Prostate gland (tissue), 2 donors: ENCODE measurements at places on chromosomes 7 and 10. TPM values are rescaled to one million over a fixed set of nuclear protein-coding genes. Genes with fewer than 3 reads are reported as not detected.
A peak's percentile ranks its signal among the peaks of the same experiment; 100 is the strongest.

DNA sequence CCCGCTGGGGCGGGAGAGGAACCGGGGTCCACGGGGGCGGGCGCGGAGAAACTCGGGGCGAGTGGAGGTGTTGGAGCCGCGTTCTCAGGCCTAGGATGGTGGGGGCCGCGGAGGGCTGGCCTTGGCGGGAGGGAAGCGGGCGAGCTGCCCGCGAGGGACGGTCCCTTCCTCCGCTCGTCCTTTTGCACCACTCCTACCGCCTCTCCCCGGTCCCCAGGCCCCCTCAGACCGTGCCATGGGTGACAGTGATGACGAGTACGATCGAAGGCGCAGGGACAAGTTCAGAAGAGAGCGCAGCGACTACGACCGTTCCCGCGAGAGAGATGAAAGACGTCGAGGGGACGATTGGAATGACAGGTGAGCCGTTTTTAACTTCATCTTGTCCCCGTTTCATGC is 451 bp downstream of the SRRT start:
- H3K27me3 ChIP-seq = no peaks in the 10 kb centered on the region
- H3K4me3 ChIP-seq = peak overlapping the region; percentile 79
- no peak for DNase-seq
- H3K4me1 ChIP-seq = peaks cover 14% of the 10 kb centered on the region
- H3K36me3 ChIP-seq = peaks cover 10% of the 10 kb centered on the region

DNA sequence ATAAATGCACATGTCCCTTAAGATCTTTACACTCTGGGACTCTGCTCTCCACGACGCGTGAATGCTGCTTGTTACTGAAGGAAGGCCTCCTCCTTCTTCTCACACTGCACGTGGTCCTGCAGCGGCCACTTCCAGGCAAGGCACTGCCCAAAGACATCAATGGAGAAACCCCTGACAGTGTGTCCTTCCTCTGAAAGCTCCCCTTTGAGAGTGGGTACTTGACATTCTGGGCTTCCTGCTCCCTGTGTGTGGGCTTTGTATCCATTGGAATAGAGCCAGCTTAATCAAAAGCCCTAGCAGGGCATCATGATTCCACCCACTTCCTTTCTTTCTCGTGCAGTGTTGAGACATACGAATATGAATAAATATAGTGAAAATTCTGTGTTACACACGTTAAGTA is 69.7 kb upstream of the STK17A start:
- H3K4me1 ChIP-seq = no peaks in the 10 kb centered on the region
- no peak overlapping the region for H3K27ac ChIP-seq
- no peaks in the 10 kb centered on the region for H3K36me3 ChIP-seq
- no peak overlapping the region for H3K4me3 ChIP-seq
- no peak for DNase-seq

DNA sequence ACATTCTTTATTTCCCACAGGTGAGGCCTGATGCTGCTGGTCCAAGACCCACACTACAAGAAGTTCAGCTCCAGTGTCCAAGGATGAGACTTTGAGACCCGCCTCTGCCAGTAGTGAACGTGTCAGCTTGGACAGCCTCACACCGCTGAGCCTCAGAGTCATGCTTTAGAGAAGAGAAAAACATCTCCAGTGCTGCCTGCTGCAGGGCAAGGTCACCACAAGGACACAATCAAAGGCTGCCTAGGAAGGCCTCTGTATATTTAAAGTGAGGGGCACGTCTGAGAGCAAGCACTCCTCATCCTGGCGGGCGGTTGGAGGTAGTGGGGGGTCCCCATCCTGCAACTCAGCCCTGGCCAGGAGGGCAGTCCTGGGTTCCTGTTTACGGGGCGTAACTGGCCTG is 19.3 kb downstream of the FGFR2 start:
- H3K4me3 ChIP-seq = no peak overlapping the region
- no peaks in the 10 kb centered on the region for H3K27me3 ChIP-seq
- no peak for DNase-seq
- peak overlapping the region; percentile 14 for H3K27ac ChIP-seq

DNA sequence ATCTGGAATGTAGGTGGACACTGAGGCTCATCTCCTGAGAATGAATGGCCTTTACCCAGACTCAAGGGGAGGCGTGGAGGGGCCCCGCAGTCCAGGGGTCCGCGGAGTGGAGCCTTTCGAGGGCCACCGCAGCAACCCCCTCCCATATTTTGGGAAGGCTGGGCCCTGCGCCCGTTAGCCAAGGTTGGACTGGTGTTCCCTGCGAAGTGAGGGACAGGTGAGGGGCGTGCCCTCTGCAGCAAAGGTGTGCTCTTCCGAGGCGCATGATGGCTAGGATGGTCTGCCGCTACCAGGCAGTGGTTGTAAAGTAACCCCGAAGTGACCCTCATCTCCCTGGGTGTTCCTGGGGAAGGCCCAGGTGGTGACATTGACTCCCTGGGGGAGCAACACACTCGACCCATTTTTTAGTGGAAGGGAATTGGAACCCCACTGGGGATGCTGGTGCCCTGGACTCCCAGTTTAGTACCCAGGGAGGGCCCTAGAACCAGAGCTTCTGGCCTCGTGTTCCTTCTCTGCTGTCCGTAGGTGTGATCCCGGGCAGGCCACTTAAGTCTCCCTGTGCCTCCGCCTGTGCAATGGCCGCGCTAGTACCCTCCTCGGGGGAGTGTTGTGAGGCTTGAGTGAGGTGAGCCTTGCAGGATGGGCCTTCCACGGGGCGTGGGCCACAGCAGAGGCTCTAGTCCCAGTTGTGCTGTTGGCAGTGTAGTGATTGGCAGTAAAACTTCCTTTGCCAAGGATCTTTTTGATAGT is 779 bp downstream of the FAM241B start:
- H3K4me3 ChIP-seq = peak overlapping the region; percentile 65
- DNase-seq = no peak
- H3K27me3 ChIP-seq = no peaks in the 10 kb centered on the region

- no peaks in the 10 kb centered on the region for H3K36me3 ChIP-seq
- no peaks in the 10 kb centered on the region for H3K4me1 ChIP-seq
- H3K27me3 ChIP-seq = no peaks in the 10 kb centered on the region
- H3K4me3 ChIP-seq = no peak overlapping the region
- no peak overlapping the region for H3K27ac ChIP-seq
These were observed 49.7 kb downstream of the DNAJC12 start for GRCh38 chr10:67788028-67788886.

GRCh38 chr7:29853789-29854188 is 47.5 kb downstream of the WIPF3 start:
- no peak overlapping the region for H3K4me3 ChIP-seq
- no peak for DNase-seq
- H3K27me3 ChIP-seq = peaks cover 2% of the 10 kb centered on the region
- H3K36me3 ChIP-seq = no peaks in the 10 kb centered on the region
- no peak overlapping the region for H3K27ac ChIP-seq

- no peaks in the 10 kb centered on the region for H3K36me3 ChIP-seq
- H3K27me3 ChIP-seq = no peaks in the 10 kb centered on the region
- H3K4me3 ChIP-seq = no peak overlapping the region
- H3K27ac ChIP-seq = no peak overlapping the region
- no peak for DNase-seq
These were observed 192.6 kb upstream of the LYZL2 start for GRCh38 chr10:30821994-30822692.

GRCh38 chr7:114703677-114704076 is 218.2 kb upstream of the MDFIC start:
- H3K4me3 ChIP-seq = no peak overlapping the region
- H3K27ac ChIP-seq = no peak overlapping the region
- H3K36me3 ChIP-seq = no peaks in the 10 kb centered on the region

DNA sequence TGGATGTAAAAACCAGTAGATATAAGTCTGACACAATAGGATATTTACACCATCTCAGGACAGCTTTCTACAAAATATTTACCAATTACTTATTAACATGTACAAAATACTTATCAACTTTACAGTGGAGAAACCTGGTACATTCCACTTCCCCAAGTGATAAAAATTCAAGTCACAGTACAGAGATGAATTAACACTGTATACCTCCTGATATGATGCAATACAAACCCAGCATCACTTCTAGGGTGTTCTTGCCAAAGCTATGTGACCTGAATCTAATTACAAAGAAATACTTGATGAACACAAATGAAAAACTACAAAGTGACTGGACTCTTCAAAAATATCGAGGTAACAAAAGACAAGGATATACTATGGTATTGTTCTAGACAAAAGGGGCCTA is 156.4 kb upstream of the FGFR2 start:
- H3K4me3 ChIP-seq = no peak overlapping the region
- H3K27me3 ChIP-seq = no peaks in the 10 kb centered on the region
- no peaks in the 10 kb centered on the region for H3K36me3 ChIP-seq

DNA sequence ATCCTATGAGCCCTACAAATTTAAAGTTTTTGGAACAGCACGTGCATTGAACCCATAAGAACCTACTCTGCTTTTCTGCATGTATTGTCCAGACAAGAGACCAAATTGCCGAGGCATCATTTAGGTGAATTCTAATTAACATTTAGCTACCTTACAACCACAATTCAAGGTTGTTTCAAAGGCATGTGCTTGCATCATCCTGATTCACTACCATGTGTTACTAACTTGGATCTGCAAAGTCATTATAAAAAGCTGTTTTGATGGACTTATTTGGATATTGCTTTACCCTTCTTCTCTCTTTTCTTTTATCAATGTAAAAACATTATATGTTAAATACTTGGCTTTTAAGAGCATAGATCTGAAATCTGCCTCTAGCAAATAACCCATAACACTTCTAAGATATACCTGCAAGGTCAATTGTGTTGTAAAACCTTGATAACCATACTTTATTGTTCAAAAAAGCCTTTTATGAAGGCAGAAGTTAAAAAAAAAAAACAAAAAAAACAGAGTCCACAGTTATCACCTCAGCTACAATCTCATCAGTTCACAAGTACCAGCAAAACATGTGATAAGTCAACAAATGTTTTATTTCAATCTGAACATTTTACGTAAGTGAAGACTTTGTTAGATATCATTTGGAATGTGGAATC is 51.9 kb downstream of the CFTR start:
- H3K27me3 ChIP-seq = no peaks in the 10 kb centered on the region
- H3K36me3 ChIP-seq = no peaks in the 10 kb centered on the region
- no peaks in the 10 kb centered on the region for H3K4me1 ChIP-seq
- H3K27ac ChIP-seq = no peak overlapping the region
- H3K4me3 ChIP-seq = no peak overlapping the region
- DNase-seq = no peak

DNA sequence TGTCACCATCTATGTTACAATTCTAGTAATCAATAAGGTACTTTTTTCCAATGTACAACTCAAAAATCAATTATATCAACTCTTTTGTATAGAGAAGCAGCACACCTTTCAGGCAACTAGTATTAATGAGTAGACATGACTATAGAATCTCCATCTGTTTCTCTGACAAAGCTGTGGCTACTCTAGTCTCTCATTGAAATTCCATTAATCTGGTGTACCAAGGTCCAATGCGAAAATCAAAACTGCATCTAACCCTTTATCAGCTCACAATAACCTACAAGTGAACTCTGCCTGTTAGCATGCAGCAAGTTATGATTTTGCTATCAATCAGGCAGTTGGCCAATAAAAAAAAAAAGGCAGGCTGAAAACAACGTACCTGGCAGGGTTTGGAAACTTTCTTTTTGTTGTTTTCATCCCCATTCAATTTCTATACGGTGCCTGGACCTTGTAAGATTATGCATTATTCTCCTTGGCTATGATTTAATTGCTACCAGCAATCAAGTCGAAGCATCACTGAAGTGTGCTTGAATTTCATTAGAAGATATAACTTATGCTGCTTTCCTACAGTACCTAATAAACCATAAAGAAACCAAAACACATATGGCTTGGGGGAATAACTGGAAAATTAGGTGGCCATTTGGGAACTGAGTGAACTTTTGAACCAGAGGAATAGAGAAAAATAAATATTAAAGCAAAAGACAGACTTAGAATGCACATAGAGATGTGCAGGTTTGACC is 23.2 kb downstream of the SKAP2 start:
- H3K27me3 ChIP-seq = no peaks in the 10 kb centered on the region
- no peak overlapping the region for H3K4me3 ChIP-seq
- no peak overlapping the region for H3K27ac ChIP-seq
- no peaks in the 10 kb centered on the region for H3K4me1 ChIP-seq
- no peaks in the 10 kb centered on the region for H3K36me3 ChIP-seq

GRCh38 chr10:84391326-84391725 is 62.9 kb downstream of the CCSER2 start:
- H3K27ac ChIP-seq = no peak overlapping the region
- DNase-seq = no peak
- H3K36me3 ChIP-seq = no peaks in the 10 kb centered on the region
- no peaks in the 10 kb centered on the region for H3K27me3 ChIP-seq
- H3K4me1 ChIP-seq = no peaks in the 10 kb centered on the region

GRCh38 chr10:14382531-14382930 is 51.8 kb upstream of the FRMD4A start:
- H3K27me3 ChIP-seq = no peaks in the 10 kb centered on the region
- no peak for DNase-seq

- H3K27me3 ChIP-seq = no peaks in the 10 kb centered on the region
- no peaks in the 10 kb centered on the region for H3K4me1 ChIP-seq
- no peak overlapping the region for H3K27ac ChIP-seq
These were observed 27.2 kb upstream of the MNX1 start for GRCh38 chr7:157037635-157038034.

- DNase-seq = peak; percentile 37
- H3K4me1 ChIP-seq = peaks cover 3% of the 10 kb centered on the region
- H3K36me3 ChIP-seq = no peaks in the 10 kb centered on the region
These were observed 18.5 kb downstream of the DDIT4 start for GRCh38 chr10:72292223-72292691.

DNA sequence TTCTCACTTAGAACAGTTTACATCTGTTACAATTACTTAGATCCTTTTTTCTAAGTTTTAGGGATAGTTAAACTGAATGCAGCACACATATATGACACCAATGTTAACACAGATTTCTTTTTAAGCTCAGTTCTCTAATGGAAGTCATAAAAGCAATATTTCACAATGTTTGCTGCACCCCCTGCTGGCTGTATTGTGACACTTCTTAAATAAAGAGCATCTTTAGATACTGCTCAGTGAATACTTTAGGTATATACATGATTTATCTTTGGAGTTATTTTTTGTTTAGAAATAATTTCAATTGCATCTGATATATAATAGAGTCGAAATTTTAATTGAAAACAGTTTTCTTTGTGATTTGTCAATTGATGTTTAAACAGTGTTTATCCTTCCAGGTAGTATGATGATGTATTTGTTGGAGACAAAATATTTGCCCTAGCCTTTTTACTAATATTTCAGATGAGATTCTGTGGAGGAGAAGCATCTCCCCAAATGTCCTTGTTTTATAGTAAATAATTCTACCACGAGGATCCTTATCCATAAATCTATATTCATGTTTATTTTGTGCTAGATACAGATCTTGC is 174.4 kb downstream of the ST7 start:
- no peaks in the 10 kb centered on the region for H3K36me3 ChIP-seq
- H3K4me1 ChIP-seq = no peaks in the 10 kb centered on the region
- no peak overlapping the region for H3K4me3 ChIP-seq
- H3K27ac ChIP-seq = no peak overlapping the region
- no peaks in the 10 kb centered on the region for H3K27me3 ChIP-seq

- no peaks in the 10 kb centered on the region for H3K27me3 ChIP-seq
- H3K36me3 ChIP-seq = no peaks in the 10 kb centered on the region
- DNase-seq = no peak
These were observed 22.4 kb downstream of the ADCYAP1R1 start for GRCh38 chr7:31074403-31075085.

The CASP2 gene
- total RNA-seq = 20.2 TPM

The MAP3K8 gene
- total RNA-seq = 4.7 TPM

The NEUROG3 gene
- total RNA-seq = not detected

The ACHE gene
- total RNA-seq = 6.6 TPM

The CPA2 gene
- not detected for total RNA-seq

The AKR1E2 gene
- total RNA-seq = 16.2 TPM

The SUN3 gene
- total RNA-seq = not detected

The RAB19 gene
- 9.3 TPM for total RNA-seq

The ELN gene
- 93.4 TPM for total RNA-seq

The MKX gene
- total RNA-seq = 10.1 TPM

The ERCC6 gene
- total RNA-seq = 45.5 TPM

The CTTNBP2 gene
- total RNA-seq = 8.3 TPM

The WDR86 gene
- total RNA-seq = 3.6 TPM

The H2AZ2 gene
- total RNA-seq = 146 TPM

The EVX1 gene
- total RNA-seq = 5.9 TPM

The CYP2C8 gene
- 0.40 TPM for total RNA-seq
